ENCODE measurements at places on chromosomes 7 and 10.

DNA sequence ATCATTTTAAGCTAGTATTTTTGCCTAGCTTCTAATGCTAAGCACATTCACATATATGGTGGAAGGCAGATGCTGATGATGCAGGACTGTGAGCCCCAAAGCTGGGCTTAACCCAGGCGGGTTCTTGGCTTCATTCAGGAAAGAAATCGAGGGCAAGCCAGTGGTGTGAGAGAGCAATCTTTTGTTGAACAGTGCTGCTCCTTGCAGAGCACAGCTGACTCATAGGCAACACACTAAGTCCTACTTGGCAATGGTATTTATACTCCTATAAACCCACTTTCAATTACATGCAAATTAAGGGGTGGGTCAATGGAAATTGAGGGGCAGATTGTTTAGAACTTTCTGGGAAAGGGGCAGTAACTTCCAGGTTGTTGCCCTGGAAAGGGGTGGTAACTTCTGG lies 42.0 kb upstream of the CELF2 start:
- no peak for DNase-seq

DNA sequence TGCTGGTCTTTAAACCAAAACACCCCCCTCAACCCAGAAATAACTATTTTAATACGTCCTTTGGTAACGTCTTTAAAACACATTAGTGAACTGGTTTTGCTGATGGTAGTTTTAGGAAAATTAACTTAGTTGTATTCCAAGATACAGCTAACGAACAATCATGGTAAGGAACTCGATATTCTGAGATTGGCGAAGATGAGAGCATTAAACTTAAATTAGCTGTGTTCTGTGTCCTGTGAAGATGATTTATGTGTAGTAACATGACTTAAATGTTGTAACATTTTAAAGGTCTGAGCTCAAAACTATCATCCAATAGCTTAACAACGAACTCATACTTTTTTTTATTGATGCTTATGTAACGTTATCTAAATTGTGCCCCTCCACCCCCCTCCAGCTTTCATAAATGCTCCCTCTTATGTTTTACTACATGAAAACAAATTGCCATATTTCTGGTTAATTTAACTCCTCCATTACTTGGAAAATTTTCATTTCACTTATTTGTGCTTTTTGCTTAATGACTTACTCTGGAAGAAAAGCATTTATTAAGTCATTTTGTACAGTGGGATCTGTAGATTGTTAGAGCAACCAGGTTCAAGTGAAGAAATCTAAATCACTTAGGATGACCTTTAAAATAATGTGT lies 1.7 kb downstream of the SDK1 start:
- no peak for DNase-seq

- no peak for DNase-seq
Observed at GRCh38 chr10:117746541-117747448, 204.2 kb downstream of the EMX2 start.

GRCh38 chr10:42981358-42982236 lies 95.3 kb upstream of the RET start:
- DNase-seq: no peak
